ENCODE measurements at places on chromosomes 7 and 10.

- DNase-seq = no peak
Observed at GRCh38 chr10:133167693-133168616, 7.9 kb downstream of the KNDC1 start.

GRCh38 chr7:121049897-121050296 lies 61.4 kb downstream of the CPED1 start:
- no peak for DNase-seq

DNA sequence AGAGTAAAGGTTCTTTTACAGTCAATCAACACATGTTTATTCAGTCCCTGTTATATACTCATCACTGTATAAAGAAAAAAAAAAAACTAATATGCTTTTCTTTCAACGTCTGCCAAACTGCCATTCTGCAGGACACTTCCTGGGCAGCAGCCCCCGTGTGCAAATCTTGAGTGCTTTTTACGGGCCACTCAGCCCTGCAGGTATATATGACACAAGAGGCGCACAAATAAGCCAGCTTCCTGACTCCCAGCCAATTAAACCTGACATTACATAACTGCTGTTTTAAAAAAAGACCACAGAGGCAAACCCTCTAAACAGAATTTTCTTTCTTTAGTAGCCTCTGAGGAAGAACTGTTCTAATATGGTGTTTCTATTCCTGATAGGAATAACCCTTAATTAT lies 263.0 kb upstream of the NEBL start:
- no peak for DNase-seq

DNA sequence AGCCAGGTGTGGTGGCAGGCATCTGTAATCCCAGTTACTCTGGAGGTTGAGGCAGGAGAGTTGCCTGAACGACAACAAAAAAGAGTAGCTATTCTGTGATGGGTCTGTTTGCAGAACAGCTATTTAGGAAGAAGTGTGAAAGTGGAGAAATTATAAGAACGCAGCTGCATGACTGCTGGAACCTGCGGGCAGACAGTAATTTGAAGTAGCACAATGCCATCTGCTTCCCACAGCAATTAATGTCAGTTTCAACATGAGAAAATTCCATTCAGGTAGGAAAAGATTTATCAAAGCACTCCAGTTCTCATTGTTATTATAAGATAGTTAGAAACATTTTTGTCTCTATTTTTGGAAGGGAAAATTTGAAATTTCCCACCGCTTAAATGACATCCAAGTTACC lies 21.5 kb downstream of the LAMB1 start:
- DNase-seq = no peak

DNA sequence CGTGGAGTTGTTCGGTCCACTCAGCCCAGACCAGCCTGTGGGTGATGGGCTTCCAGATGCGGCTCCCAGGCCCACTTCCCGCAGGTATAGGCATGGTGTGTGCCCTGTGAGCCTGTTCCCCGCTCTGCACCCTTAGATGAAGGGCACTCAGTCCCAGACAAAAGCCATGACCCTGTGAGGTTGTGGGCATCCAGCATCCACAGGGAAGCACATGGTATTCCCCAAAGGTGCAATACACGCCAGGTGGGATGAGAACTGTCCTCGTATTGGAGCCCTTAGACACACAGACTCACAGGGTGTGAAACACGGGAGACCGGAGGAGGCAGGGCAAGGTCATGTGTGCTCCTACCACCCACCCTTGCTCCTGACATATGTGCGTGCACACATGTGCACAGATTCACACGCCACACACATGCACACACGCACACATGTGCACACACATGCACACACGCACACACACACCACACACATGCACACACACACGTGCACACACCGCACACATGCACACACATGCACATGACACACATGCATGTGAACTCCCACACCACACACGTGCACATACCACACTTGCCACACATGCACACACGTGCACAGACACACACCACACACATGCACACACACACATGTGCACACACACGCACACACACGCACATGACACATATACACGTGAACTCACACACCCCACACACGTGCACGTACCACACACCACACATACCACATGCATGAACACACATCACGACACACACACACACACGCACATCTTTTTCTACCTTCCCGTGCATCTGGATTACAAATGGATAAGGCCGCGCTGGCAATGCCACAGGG lies 319.4 kb downstream of the WDR37 start:
- DNase-seq = no peak

All from kidney epithelial cell (primary cell).